ENCODE measurements at places on chromosomes 12 and 14.

DNA sequence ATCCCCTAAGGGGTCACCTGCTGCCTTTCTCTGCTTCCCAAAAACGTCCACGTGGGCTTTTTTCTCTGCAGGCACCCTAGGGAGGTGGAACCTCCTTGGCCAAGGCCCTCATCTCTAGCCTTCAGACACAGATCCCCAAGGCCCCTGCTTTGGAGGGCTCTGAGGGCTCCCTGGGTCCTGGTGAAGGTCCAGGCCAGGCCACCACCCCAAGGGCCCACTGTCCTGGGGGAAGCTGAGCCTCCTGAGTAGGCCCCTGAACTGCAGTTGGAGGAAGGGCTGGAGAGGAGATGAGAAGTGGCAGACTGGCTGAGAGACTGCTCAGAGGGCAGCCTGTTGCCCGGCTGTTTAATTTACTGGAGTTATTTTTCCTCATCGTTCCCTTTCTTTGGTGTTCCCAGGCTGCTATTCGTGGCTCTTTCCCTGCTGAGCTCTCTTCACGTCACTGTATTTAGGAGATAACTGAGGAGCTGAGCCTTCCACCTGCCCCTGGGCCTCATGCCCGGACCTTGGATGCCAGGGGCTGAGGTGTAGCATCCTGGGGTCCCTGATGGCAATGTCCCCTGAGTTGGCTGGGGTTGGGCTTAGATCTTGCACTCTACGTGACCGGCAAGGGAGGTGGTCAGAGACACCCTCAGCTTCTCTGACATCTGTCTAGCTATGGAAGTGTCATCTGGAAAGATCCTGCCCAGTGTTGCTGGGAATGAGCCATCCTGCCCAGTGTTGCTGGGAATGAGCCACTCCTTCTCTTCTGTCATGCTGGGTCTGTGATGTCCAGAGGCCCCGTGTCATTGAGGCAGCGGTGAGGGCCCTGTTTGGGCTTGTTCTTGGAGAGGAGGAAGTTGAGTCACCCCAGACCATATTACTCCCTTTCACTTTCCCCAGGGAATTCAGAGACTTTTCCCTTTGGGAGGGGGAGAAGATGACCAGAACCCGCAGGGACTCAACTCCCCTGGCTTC, 139.8 kb downstream of the TSPAN9 start:
- DNase-seq: no peak

DNA sequence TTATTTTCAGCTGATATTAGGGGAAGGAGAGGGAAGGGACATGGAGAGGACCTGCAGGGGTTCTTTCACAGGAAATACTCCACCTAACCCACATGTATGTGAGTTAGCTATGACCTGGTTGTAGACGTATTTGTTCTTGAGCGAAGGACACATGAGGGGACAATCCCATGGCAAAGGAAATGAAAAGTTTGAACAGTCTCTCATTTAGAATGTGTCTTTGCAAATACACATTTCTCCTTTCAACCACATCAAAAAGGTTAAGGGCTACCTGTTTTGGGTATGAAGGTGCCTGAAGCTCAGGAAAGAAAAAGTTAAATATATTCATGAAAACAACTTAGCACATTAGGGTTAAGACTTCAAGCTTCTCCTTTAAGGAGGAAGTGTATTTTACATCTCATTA, 7.4 kb downstream of the PYGL start:
- DNase-seq: no peak

DNA sequence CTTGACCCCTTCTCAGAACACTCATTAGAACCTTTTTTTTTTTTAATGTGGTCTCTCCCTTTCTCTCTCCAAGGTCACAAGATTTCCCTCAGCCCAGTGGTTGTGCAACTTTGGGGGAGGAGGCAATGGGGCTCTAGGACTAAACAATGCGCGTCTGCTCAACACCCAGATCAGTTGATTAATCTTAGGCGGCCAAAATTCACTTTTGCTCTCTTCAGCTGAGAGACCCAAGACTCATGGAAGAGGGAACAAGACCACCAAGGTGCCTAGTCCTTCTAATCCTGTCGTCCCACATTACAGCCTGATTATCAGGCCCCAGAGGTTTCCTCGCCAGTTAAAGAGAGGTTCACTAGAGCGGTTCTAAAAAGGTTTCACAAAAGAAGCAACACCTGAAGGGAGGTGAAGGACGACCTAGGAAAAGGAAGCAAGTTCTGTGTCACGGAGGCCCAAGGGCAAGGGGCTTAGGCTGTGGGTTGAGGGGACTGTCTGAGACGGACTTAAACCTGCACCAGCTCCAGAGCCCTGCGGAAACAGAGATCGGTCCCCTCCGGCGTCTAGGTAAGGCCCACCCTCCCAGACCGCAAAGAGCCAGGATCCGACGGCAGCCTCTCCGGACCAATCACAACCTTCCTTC, 824 bp upstream of the TARBP2 start:
- DNase-seq: no peak

- no peak for DNase-seq
These were observed 139.5 kb downstream of the SLC25A21 start for GRCh38 chr14:37032863-37033262.

DNA sequence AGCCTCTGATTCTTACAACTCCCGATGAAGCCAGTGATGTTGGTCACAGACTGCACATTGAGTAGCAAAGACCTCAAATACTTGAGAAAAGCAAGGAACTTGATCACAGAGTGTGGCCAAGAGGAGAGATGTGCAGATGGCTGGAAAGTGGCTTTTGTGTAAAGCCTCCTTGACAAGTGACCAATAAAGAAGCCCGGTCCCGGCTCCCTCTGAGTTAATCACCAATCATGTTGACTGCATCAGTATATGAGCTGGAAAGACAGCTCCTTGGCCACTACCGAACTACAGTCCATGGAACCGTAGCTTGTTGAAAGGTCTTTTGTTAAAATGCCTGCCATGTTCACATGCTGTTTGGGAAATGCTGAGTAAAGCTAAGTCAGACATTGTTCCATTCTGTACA, 23.7 kb upstream of the SERPINA6 start:
- DNase-seq: no peak

DNA sequence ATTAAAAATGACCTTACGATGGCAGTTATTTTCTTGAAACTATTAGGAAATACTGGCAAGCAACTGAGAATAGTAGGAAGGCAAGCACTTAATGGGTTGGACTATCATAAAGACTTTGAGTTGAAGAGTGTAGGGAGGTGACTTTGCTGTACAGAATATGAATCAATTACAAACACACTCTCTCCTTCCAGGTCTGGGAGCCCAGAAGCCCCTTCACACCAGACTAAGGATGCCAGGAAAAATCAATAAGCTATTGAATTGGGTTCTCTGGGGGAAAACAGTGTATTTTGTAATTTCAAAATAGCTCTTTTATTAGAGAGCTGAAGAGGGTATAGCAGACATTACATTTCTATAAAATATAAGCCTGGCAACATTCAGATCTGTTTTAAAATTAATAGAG, 736.4 kb downstream of the NOVA1 start:
- DNase-seq: no peak

DNA sequence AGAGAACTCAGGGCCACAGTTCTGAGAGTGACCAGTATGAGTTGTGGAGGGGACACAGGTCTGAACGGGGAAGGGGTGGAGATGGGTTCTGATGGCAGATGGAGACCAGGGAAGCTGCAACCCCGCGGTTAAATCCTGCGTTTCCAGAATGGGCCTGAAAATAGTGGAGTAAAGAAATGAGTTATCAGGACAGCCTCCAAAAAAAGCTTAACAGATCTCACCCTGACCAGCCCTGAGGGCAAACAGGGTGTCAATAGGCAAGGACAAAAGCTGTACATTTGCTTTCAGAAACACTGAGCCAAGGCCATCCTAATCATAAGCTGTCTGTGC, 555 bp upstream of the RTN1 start:
- DNase-seq: no peak

GRCh38 chr12:54398995-54399793, 14.7 kb upstream of the ZNF385A start:
- DNase-seq: peak; percentile 53

GRCh38 chr12:24025153-24025798, 75.8 kb upstream of the SOX5 start:
- no peak for DNase-seq

- DNase-seq: no peak
These were observed 182.4 kb upstream of the CCND2 start for GRCh38 chr12:4091016-4091743.

DNA sequence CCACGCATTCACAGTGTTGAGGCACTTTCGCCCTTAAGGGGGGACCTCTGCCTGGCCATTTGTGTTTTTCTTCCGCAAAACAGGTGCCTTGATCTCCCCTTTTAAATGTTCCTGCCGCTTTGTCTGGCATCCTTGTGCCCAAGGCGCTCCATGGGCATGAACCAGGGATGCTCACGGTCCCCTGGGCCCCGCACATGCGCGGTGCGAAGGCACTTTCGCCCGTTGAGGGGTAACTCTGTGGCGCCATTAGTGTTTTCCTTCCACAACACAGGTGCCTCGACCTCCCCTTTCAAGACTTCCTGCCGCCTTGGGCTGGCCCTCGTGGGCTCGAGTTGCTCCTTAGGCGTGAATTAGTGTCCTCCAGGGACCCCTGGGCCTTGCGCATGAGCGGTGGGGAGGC, 335.5 kb downstream of the ALG10 start:
- DNase-seq: no peak

GRCh38 chr12:98418357-98419075, 96.9 kb upstream of the TMPO start:
- no peak for DNase-seq

DNA sequence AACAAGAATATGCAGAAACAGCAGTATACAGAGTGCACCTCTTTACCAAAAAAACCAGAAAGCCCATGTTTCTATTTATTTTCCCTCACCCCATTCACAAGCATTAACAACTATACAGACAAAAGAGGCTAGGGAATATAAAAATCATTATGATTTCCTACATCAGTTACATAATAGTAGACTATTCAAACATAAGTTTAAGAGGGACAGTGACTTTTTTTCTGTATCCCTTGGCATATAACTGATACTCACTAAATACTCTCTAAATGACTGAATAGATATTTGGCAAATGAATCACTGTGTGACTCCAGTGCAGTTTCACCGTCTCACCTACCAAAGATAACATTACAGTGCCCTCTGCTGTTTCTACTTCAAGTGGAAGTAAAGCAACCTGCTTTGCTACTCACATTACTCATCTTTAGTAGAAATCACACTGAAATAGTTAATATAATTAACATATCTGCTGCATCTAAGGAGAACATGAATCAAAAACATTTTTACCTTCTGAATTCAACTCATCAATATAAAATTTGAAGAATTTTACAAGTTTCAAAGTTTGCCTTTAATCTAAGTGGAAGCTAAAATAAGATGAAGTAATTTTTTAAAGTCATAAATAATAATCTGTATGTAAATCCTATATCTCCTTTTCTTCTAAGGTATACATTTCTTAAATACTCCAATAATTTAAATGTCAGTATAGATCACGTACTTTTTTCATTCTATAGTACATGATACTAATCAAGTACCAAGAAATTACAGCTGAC, 103.8 kb downstream of the OSBPL8 start:
- no peak for DNase-seq

- DNase-seq: no peak
These were observed 169.9 kb downstream of the DPF3 start for GRCh38 chr14:72723858-72724530.

GRCh38 chr12:39103552-39104165, 198.3 kb upstream of the CPNE8 start:
- DNase-seq: peak; percentile 60

GRCh38 chr12:11834104-11834812, 184.8 kb downstream of the ETV6 start:
- DNase-seq: no peak

GRCh38 chr12:33251548-33251947, 188.1 kb downstream of the SYT10 start:
- no peak for DNase-seq

DNA sequence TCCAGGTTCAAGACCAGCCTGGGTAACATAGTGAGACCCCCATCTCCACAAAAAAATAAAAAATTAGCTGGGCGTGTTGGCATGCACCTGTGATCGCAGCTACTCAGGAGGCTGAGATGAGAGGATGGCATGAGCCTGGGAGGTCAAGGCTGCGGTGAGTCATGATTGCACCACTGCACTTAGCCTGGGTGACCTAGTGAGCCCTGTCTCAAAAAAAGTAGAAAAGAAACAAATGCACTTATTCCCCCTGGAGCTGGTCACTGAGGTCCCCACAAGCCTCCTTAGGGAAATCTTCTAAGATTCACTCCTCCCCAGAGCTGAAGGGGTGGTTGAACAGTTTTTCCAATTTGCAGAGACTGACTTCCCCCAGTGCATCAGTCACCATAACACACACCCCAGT, 1.6 kb downstream of the CD9 start:
- no peak for DNase-seq

GRCh38 chr12:19451196-19451595, 11.9 kb downstream of the AEBP2 start:
- no peak for DNase-seq

GRCh38 chr14:55973911-55974630, 144.1 kb upstream of the PELI2 start:
- no peak for DNase-seq

GRCh38 chr12:15936751-15937150, 25.6 kb downstream of the DERA start:
- no peak for DNase-seq

DNA sequence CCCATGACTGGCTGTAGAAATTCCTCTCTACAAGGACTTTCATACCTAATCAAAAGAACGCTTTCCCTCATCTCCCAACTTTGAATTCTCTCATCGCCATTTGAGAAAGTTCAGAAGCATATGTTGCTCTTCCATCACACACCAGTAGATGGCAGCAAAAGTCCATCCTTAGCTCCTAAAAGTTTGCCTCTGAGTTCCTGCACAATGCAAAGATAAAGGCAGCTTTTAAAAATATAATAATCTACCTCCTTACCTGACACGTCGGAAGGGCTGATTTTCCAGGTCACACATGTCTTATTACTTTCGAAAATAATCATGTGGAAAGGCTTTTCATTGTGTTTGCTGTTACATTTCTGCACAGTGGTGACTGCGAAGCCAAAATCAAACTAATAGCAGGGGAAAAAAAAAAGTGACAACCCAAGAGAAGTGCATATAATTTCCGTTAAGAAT, 456.7 kb upstream of the SEL1L start:
- DNase-seq: peak; percentile 65

GRCh38 chr12:79934281-79935020, 446 bp downstream of the PPP1R12A start:
- no peak for DNase-seq

- no peak for DNase-seq
These were observed 1.4 kb downstream of the MAP3K9 start for GRCh38 chr14:70807898-70808415.

Measured in hippocampal formation (tissue), 2 donors.